ENCODE measurements at places on chromosomes 12 and 14. TPM values are rescaled to one million over a fixed set of nuclear protein-coding genes. Genes with fewer than 3 reads are reported as not detected.

DNA sequence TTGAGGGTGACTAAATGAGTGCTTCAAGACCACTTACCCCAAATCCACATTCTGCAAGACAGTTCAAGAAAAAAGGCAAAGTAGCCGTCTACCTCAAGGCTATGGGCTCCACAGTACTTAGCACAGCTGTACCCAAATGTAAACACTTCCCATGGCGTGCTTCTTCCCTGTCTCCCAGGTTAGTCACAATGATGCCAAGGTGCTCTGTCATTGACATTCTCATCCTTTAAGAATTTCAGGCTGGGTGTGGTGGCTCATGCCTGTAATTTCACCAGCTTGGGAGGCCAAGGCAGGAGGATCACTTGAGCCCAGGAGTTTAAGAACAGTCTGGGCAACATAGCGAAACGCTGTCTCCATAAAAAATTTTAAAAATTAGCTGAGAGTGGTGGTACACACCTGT is 51.2 kb upstream of the CERS5 start:
- DNase-seq: no peak

- DNase-seq: no peak
These were observed 58.8 kb upstream of the ISM2 start for GRCh38 chr14:77557391-77557790.

DNA sequence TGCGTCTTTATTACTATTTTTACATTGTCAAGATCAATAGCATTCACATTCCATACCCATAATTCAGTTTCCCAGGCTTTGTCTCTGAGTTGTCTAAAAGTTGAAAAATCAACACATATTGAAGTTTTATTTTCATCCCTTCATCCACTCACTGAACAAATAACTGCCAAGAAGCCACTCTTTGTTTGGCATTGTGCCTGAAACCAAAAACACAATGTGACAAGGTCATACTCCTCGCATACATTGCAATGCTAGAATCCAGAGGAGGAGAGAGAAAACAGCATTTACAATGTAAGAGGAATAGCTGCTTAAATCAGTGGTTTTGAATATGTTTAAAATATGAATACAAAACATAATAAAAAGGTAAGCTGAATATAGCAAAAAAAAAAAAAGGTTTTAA is 71.8 kb downstream of the CCDC60 start:
- no peak for DNase-seq

DNA sequence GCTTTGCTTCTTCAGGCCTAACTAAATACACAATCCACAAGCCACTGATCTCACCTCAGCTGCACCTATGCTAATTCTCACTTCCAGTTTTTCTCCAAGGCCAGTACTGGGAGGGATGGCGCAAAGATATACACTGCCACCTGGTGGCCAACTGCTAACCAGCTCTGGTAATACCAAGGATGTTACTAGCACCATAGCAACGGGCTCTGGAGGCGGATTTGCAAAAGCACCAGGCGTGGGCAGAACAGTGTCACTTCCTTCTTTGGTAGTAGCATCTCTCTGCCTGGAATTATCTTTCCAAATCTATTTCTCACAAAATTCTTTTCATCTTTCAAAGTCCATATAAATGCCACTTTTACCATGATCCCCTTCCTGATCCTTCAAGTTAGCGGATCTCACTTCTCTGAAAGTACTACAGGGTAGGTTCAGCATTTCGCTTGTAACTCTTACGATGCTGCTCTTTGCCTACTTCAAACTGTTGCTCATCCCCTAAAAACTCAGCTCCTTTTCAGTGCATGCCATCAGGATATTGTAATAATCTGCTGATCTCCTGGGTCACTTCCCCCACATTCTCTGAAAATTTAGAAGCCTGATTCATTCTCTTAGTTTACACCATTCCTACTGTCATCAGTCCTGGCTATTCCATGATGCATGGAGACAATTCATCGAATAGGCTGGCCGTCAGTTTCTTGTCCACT is 37.1 kb upstream of the FOXJ2 start:
- peak; percentile 92 for DNase-seq

GRCh38 chr14:68665131-68665530 is 127.7 kb downstream of the ZFP36L1 start:
- DNase-seq: no peak

Gene MRPS35
- total RNA-seq: 34.3 TPM

DNA sequence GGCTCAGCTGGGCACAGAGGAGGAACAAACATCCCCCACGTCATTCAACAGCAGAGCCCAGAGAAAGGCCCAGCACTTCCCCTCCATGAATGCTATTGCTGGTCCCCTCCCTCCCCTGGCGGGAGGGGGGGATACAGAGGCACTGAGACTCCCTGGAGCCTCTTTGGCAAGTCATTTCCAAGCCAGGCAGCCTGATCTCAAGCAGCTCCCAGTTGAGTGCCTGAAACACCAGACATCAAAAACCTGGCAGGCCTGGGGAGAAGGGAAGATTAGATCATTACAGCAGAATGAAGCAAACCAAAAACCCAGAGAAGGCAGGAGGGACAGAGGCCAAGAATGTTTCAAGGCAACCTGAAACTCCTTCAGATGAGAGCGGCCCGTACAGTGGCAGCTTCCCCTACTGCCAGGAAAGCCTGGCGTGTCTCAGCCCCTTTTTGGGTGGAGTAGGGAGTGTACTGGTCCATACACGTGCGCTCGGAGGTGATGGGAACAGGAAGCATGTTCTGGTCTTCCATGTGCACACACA is 92.1 kb downstream of the LRRC74A start:
- peak; percentile 94 for DNase-seq

DNA sequence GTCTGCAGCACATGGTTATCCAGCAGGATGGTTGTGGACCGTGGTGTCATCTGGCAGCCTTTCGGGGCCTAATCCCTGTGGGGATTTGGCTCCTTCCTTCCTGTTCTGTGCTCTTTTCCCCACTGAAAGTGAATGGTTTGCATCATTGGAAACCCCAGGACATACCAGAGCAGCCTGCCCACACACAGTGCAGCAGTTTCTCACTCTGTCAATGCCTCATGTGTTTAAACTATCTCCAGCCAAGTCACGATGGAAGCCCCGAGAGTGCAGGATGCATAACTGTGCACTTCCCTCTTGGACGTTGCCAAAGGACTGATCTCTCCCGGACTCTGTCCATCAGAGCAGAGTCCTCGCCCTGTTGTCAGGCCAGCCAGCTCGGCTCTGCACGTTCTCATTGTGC is 29.0 kb upstream of the AMN start:
- DNase-seq: peak; percentile 94

Gene FANCM
- total RNA-seq: 2.8 TPM

Gene KRAS
- 21.0 TPM for total RNA-seq

DNA sequence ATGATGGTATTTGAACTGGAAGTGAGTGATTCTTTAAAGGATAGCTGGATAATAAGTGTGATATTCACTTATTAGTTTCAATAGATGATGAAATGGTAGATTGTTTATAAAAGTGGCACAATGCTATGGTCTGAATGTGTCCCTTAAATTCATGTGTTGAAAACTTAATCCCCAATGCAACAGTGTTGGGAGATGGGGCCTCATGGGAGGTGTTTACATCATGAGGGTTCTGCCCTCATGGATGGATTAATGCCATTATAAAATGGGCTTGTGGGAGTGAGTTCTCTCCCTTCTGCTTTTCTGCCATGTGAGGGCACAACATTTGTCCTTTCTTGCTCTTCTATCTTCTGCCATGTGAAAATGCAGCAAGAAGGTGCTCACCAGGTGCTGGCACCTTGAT is 134.0 kb downstream of the SLC38A1 start:
- DNase-seq: no peak

DNA sequence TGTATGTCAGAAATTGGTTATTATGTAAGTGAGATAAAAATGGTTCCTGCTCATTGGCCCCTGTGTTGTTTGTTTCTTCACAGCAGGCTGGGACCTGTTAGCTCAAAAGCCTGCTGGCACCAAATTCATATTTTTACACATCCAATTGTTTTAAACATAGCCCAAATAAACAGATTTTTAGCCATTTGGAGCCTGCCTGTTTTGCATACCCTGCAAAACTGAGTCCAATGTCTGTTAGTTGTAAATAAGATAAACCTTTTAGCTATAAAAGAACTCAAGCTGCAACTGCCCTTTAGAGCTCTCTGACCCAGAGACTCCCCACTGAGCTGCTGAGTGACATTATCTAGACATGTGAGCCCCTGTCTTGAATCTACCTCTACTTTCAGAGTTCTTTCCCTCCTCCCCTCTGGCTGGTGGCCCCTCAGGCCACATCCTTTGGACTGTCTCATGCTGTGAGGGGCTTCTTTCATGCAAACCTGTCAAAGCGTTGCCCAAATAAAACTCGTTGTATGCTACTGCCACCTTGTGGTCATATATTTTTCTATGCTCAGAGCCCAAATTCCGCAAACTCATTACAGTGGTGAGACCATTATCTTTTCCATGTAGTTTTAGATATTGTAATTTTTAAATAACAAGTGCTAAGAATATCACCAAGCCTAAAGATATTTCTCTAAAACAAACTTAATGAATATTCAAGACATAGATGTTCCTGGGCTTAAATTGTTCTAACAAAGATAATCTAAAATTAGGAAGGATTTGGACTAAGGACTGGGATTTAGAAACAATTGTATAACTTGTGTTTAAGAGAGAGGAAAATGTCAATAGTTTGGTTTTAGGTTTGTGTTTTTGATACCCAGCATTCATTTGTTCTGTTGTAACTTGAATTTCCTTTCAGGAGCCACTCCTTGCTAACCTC is 337.9 kb downstream of the AACS start:
- DNase-seq: no peak

Gene SLC10A1
- total RNA-seq: not detected

- no peak for DNase-seq
These were observed 111.9 kb upstream of the HMGA2 start for GRCh38 chr12:65712260-65713004.

DNA sequence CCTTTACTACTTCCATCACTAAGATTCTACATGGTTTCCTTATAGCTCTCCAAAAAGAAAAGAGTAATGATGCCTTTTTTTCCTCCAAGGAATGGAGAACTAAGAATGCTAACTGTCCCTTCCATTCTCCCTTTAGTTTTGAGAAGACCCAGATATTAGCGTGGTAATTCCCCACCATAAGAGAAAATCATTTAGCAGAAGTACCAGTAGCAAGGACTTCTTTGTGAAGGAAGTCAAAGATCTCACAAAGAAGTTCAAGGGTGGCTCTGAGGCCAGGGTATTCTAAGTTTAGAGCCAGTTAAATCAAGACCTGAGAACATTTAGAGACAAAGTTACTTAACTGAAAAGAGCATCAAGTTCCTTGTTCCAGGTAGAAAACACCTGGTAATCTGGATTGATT is 7.3 kb downstream of the USP15 start:
- no peak for DNase-seq

DNA sequence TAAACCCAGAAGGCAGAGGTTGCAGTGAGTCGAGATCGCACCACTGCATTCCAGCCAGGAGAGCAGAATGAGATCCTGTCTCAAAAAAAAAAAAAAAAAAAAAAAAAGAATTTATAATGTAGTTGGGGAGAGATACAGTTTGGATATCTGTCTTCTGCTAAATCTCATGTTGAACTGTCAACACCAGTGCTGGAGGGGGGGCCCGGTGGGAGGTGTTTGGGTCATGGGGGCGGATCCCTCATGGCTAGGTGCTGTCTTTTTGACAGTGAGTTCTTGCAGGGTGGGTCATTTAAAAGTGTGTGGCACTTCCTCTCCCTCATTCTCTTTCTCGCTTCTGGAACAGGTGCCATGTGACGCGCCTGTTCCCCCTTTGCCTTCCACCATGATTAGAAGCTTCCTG is 32.8 kb downstream of the CLIP1 start:
- DNase-seq: no peak

GRCh38 chr14:71621276-71621675 is 311.0 kb upstream of the RGS6 start:
- DNase-seq: no peak

DNA sequence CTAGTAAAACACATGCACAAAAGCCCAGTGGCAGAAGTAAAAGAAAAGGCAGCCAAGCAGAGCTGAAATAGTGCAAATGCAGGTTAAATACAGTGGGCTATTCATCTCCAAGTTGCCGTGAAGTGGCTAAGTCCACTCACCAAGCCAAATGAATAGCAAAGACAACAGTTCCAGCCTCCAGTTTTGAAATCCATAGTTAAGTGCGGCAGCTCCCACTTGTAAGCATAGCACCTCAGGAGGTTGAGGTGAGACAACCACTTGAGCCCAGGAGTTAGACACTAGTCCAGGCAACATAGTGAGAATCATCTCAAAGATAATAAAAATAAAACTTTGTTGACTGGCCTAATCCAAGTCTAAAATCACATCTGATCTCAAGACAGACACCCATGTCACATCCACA is 9.8 kb upstream of the PHLDA1 start:
- no peak for DNase-seq

Gene OTX2
- not detected for total RNA-seq

- DNase-seq: no peak
These were observed 325.6 kb upstream of the TMEM132C start for GRCh38 chr12:127941332-127941731.

DNA sequence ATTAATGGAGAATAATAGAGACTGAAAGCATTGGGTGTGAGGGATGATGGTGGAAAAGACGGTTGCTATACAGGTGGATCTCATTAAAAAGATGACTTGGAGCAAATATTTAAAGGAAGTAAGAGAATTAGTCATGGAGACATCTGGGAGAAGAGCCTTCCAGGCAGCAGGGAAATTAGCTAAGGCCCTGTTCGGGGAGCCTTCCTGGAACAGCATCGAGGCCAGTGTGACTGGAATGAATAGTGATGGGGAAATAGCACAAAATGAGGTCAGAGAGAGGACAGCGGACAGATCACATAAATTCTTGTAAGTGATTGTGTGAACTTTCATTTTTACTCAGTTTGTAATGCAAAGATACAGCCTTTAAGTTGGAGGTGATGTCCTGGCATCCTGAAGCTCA is 842.3 kb downstream of the SLC6A15 start:
- DNase-seq: peak; percentile 86

Gene ATP23
- 13.9 TPM for total RNA-seq

Gene IL31
- not detected for total RNA-seq
